NCI-H446 treated with DMSO at 0.1 percent for 48 hours (cell line): ENCODE measurements at places on chromosomes 3 and 15.

DNA sequence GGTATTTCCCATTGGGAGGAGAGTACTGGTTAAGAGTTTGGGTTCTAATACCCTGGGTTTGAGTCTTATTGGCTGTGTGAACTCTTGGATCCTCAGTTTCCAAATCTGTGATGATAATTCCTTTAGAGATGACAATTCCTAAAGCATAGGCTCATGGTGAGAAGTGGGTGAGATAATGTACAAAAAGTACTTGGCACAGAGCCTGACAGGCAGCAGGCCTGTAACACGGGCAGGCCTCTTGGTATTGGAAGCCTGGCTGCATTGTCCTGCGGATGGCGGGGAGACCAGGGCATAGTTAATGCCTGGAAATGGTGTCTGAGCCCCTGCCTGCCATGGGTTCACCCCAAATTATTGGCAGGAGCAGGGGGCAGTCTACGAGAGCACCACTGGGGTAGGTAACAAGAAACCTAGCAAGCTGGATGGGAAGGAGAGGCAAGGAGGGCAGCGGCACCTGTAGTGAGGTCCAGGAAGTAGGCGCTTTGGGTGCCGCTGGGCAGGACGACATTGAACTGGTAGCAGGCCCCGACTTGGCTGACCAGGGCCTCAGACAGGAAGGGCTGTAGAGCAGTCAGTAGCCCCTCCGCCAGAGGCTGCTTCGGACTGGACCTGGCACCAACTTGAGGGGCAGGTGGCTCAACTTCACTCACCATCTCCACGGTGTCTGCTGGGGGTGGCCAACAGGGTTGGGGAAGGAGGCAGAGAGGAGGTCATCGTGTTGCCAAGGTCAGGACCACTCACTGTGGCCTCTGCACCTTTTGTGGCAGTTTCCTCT, 7.7 kb downstream of the STOML1 start:
- DNase-seq, result no peak

DNA sequence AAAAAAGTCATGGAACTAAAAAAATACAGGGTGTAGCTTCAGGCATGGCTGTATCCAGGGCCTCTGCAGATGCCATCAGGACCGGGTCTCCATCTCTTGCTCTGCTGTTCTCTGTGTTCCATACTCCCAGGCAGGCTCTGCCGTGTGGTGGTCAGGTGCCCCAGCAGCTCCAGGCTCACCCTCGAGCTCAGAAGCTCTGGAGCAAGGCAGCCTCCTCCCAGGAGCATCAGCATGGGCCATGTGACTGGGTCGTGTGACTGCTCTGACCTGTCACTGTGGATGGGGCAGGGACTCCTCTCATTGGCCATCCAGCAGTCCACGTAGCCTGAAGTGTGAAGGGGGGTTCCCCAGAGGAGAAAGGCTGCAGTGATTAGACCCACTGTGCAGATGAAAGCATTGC, 8.5 kb downstream of the FBLN2 start:
- DNase-seq, result no peak

DNA sequence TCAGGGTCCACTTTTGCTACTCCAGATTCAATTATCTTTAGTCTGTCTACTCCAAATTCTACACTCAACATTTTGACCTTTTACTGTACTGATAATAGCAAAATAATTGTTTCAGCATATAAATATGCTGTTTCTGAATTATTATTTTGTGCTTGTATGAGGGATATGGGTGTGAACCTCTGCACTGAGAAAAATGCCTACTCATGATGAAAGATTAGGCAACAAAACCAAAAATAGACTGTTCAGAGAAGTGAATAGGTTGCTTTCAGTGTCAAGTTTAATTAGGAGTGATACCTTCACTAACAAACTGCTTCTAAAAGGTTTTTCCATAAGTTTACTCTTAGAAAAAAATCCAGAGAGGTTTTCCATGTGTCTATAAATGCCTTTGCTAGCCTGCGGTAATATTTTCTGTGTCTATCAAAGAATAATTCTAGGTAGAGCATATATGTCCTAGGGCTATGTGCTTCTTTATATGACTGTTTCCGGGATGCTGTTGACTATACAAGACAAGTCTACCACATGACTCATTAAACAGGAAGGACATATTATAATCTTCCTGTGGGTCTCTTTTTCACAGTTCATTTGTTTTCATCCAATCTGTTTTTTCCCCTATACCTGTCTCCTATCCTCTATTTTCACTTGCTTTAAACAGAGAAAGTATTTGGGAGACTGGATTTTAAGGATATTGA, 218.5 kb upstream of the TTC14 start:
- DNase-seq, result no peak

GRCh38 chr15:47188758-47189507, 528.4 kb upstream of the SEMA6D start:
- no peak for DNase-seq

DNA sequence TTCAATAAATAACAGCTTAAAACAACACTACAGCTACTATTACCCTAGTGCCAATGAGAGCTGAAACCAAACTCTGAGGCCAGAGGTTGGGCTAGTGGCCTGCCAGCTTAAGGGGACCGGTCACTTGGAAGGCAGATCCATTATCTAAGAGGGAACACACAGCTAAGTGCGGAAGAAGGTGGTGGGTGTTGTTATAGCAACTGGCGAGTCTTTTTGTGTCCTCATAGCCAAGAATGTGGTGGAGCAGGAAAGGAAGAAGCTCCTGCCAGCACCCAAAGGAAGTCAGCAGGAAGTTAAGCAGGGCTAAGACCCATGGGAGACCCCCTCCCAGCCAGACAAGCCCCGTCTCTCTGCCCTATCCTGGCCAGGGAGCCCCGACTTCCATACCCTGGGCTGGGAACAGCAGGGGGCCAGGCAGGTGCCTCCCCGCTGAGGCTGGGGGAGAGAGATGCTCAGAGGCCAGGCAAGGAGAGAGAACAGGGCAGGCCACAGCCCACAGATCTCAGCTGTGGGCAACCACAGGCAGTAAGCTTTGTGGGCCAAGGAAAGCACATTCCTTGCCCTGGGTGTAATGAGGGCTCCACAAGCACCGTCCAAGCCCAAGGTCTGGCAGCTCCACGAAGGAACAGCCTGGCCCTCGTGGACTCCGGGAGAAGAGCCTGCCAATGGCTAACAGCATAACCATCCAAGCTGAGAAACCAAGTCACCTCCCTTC, 34.0 kb upstream of the HRH1 start:
- DNase-seq, result no peak

GRCh38 chr3:160084998-160085397, 96.4 kb downstream of the IL12A start:
- no peak for DNase-seq

GRCh38 chr3:17733768-17734167, 8.7 kb downstream of the TBC1D5 start:
- no peak for DNase-seq

GRCh38 chr15:51067510-51067909, 27.2 kb downstream of the TNFAIP8L3 start:
- no peak for DNase-seq
